Kidney (tissue), 22 donors: ENCODE measurements at places on chromosomes 2 and 18. TPM values are rescaled to one million over a fixed set of nuclear protein-coding genes. Genes with fewer than 3 reads are reported as not detected.

DNA sequence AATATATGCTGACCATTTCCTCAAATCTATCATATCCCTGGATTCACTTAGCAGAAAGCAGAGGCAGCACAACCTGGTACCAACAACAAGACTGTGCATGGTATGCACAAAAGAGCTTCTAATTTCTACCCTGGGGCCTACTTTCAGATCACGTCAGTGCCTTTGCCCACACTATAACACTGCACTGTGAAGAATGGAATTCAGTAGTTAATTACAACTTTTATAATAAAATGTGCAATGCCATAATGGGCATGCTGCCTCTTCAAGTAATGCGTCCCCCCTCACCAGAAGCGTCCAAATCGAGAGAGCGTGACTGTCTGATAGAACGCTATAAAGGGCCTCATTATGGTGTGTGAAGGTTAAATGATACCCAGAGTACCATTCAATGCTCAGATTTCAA lies 328.1 kb upstream of the PKDCC start:
- DNase-seq: no peak
- H3K36me3 ChIP-seq: no peaks in the 10 kb centered on the region
- peak overlapping the region; percentile 49 for H3K4me3 ChIP-seq

GRCh38 chr2:204538182-204539018 lies 6.9 kb upstream of the PARD3B start:
- H3K27me3 ChIP-seq: no peaks in the 10 kb centered on the region
- H3K36me3 ChIP-seq: no peaks in the 10 kb centered on the region
- H3K27ac ChIP-seq: no peak overlapping the region
- DNase-seq: no peak
- no peaks in the 10 kb centered on the region for H3K4me1 ChIP-seq

GRCh38 chr2:27356056-27356381 lies 545 bp downstream of the GTF3C2 start:
- peak overlapping the region; percentile 87 for H3K27ac ChIP-seq
- no peak for DNase-seq
- peak overlapping the region; percentile 93 for H3K4me3 ChIP-seq
- H3K27me3 ChIP-seq: no peaks in the 10 kb centered on the region

DNA sequence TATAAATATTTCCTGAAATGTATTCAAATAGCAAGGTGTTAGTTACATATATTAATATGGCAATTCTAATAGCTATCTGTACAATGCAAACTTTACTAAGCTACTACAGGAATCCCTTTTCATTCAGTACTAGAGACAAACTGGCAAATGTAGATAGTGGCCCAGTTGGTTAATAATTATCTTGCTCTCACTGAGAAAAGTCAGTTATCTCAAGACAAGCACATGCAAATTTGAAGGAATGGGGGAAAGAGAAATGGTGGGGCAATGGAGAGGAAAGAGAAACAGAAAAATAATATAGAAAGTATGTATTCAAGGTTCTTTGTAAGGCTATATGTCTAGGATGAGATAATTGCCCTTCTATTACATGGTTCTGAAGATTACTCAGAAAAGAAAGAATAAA lies 280.0 kb downstream of the FIGN start:
- no peaks in the 10 kb centered on the region for H3K27me3 ChIP-seq
- H3K27ac ChIP-seq: no peak overlapping the region
- H3K4me1 ChIP-seq: no peaks in the 10 kb centered on the region
- no peak overlapping the region for H3K4me3 ChIP-seq
- no peak for DNase-seq

DNA sequence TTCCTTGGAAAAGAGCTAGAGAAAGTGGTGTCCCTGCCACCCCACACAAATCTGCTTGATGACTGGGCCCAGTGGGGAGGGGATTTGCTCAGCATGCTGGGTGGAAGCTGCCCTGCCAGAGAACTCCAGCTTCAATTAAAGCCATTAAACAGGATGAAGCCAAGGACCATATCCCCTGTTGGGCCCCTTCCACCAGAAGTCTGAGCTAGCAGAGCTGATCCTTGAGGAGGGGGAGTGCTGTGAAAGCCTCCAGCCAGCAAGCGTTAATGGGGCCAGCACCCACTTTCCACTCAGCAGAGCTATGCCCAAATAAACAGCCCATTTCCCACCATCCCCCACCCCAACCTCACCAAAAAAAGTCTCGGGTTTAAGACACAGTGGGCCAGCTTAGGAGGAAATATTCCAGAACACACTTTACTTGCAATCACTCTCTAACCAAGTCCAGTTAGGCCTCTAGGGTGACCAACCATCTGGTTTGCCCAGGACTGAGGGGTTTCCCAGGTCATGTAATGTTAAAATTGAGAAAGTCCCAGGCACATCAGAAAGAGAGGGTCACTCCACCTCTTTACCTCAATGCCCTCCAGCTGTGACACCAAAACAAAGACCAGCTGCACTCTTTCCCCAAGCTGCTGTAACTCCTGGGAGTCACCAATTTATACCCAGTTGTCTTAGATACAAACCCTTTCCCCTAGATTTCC lies 132.3 kb downstream of the FOXI3 start:
- peak; percentile 61 for DNase-seq
- no peak overlapping the region for H3K4me3 ChIP-seq
- no peaks in the 10 kb centered on the region for H3K4me1 ChIP-seq

DNA sequence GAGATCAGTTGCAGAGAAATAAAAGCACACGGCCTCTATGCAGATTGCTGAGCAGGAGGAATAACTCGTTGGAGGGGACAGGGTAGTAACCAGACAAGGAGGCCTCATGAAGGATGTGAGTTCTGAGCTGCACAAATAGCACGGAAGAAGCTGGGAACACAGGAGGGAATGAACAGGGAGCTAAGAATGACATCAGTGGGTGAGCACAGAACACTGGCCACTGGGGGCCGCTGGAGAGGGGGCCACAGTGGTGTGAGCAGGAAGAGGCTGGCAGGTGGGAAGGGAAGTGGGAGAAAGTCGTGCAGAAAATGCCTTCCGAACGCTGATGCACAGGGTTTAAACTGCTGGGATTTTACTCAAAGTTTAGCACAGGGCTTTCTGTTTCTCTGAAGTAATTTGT lies 61.0 kb downstream of the ZAP70 start:
- peaks cover 24% of the 10 kb centered on the region for H3K36me3 ChIP-seq
- no peaks in the 10 kb centered on the region for H3K27me3 ChIP-seq
- no peak for DNase-seq
- H3K4me1 ChIP-seq: no peaks in the 10 kb centered on the region
- no peak overlapping the region for H3K4me3 ChIP-seq

DNA sequence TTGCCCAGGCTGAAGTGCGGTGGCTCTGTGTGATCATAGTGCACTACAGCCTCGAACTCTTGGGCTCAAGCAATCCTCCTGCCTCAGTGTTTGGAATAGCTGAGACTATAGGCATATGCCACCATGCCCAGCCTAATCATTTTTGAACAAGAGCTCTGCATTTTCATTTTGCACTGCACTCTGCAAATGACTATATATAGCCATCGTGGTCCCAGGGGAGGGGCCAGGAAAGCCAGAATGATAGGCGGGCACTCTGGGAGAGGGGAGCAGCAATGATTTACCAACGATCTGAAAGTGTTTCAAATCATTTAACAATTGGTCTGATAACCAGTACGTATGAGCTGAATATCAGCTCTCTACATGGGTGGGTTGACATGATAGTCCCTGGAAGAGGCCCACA lies 22.3 kb upstream of the ST3GAL5 start:
- H3K27me3 ChIP-seq: no peaks in the 10 kb centered on the region
- H3K4me1 ChIP-seq: no peaks in the 10 kb centered on the region
- H3K27ac ChIP-seq: no peak overlapping the region
- H3K4me3 ChIP-seq: no peak overlapping the region

DNA sequence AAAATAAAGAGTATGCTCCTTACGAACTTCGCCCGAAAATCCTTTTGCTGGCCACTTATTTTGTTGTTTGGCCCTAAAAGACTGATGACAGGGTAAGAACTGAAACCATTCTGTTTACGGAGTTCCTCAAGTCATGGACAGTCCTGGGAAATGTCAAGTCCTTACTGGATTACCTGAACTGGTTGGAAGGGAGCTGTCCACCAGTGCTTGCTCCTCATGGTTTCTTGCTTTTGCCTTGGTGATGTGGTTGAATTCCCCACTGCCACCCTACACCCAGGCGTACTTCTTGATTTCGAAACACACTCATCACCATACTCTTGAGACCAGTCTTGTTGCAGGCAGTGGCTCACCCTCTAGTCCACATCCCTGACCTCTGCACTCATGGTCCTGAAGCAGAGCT lies 49.1 kb upstream of the CHMP1B start:
- DNase-seq: no peak
- no peak overlapping the region for H3K27ac ChIP-seq
- no peak overlapping the region for H3K4me3 ChIP-seq

- H3K36me3 ChIP-seq: no peaks in the 10 kb centered on the region
- peak; percentile 60 for DNase-seq
- H3K4me3 ChIP-seq: no peak overlapping the region
- no peaks in the 10 kb centered on the region for H3K27me3 ChIP-seq
- H3K4me1 ChIP-seq: no peaks in the 10 kb centered on the region
- no peak overlapping the region for H3K27ac ChIP-seq
These were observed 121.6 kb downstream of the VAPA start for GRCh38 chr18:10035281-10035991.

- H3K4me1 ChIP-seq: no peaks in the 10 kb centered on the region
- DNase-seq: no peak
- H3K4me3 ChIP-seq: no peak overlapping the region
- H3K36me3 ChIP-seq: no peaks in the 10 kb centered on the region
- H3K27me3 ChIP-seq: no peaks in the 10 kb centered on the region
These were observed 119.0 kb downstream of the CERS6 start for GRCh38 chr2:168574856-168575630.

DNA sequence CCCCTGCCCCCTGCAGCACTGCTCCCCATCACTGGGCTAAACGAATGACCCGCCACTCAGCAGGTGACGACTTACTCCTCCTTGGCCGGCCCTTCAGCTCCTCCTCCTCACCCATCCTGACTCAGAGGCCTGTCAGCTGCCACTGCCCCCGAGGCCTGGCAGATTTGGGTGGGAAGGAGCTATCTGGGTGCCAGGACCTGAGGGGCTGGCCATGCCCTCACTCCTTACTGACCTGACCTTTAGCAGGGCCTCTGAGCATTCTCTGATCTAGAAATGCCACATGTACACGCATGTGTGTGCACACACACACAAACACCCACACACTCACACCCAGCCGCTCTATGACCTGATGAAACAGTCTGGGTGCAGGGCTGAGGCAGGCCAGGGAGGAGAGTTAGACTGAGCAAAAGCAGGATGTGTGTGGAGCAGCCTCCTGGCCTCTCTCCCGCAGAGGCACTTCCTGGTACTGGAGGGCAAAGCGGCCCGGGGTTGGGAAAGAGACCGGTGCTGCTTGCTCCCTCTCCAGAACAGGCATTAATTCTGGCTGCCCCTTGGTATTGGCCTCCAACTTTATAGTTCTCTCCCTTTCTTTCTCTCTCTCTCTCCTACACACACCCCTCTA lies 68.0 kb downstream of the ZFP36L2 start:
- no peak overlapping the region for H3K4me3 ChIP-seq
- no peaks in the 10 kb centered on the region for H3K36me3 ChIP-seq
- no peaks in the 10 kb centered on the region for H3K4me1 ChIP-seq
- DNase-seq: peak; percentile 72

GRCh38 chr2:198706476-198707082 lies 751.2 kb downstream of the SATB2 start:
- no peak overlapping the region for H3K4me3 ChIP-seq
- no peak overlapping the region for H3K27ac ChIP-seq
- H3K36me3 ChIP-seq: no peaks in the 10 kb centered on the region
- no peak for DNase-seq

DNA sequence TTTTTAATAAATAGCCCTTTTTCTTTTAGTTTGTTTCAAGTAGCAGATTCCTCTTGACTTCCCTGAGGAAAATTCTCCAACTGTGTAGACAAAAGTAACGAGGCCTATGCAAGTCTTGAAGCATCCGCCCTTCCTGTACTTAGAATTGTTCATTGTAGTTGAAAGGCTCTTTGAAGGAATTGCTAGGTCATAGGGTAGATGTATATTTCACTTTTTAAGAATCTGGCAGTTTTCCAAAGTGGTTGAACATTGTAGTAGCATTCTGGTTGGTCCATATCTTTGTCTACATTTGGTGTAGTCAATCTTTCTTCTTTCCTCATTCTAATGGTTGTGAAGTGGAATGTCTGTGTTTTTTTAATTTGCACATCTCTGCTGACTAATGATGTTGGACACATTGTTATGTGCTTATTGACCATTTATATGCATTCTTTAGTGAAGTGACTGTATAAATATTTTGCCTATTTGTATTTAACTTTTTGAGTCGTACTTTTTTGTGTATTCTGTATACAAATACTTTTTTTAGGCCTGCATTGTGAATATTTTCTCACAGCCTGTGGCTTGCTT lies 5.6 kb upstream of the SERPINB11 start:
- no peak overlapping the region for H3K27ac ChIP-seq
- H3K36me3 ChIP-seq: no peaks in the 10 kb centered on the region
- H3K27me3 ChIP-seq: no peaks in the 10 kb centered on the region
- no peak overlapping the region for H3K4me3 ChIP-seq
- DNase-seq: no peak
- H3K4me1 ChIP-seq: no peaks in the 10 kb centered on the region

- no peaks in the 10 kb centered on the region for H3K4me1 ChIP-seq
- H3K4me3 ChIP-seq: no peak overlapping the region
- H3K27ac ChIP-seq: peak overlapping the region; percentile 73
- H3K27me3 ChIP-seq: no peaks in the 10 kb centered on the region
- no peak for DNase-seq
These were observed 346.0 kb downstream of the ARHGAP15 start for GRCh38 chr2:143475041-143475776.

- H3K27me3 ChIP-seq: no peaks in the 10 kb centered on the region
- no peaks in the 10 kb centered on the region for H3K4me1 ChIP-seq
- no peak overlapping the region for H3K4me3 ChIP-seq
- DNase-seq: no peak
- H3K27ac ChIP-seq: no peak overlapping the region
These were observed 52.5 kb upstream of the CTDP1 start for GRCh38 chr18:79626905-79627749.

GRCh38 chr2:52128081-52128480 lies 1096.1 kb upstream of the NRXN1 start:
- no peak overlapping the region for H3K27ac ChIP-seq
- H3K4me3 ChIP-seq: no peak overlapping the region
- no peaks in the 10 kb centered on the region for H3K36me3 ChIP-seq
- no peaks in the 10 kb centered on the region for H3K27me3 ChIP-seq
- H3K4me1 ChIP-seq: no peaks in the 10 kb centered on the region

DNA sequence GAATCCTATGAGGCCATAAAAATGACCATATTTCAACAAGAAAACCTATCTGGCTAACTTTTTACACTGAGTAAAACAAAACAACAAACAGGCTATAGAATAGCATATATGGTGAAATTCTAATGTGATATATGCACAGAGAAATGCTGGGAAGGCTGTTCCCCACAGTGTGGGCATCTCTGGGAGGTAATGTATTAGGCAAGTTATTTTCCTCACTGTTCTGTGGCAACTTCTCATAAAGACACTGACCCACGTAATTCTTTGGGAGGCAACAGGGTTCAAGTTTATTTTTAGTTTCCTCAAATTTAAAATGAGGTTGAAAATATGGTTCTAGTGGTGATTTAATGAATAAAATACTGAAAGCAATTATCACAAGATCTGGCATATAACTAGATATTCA lies 46.7 kb downstream of the RNU4ATAC start:
- no peaks in the 10 kb centered on the region for H3K4me1 ChIP-seq
- no peak overlapping the region for H3K27ac ChIP-seq
- no peaks in the 10 kb centered on the region for H3K27me3 ChIP-seq
- no peak overlapping the region for H3K4me3 ChIP-seq
- no peaks in the 10 kb centered on the region for H3K36me3 ChIP-seq

Gene TMEFF2
- polyA plus RNA-seq: not detected

Gene SLC25A52
- polyA plus RNA-seq: not detected

Gene SLC14A1
- polyA plus RNA-seq: 15.3 TPM

Gene LINC00305
- not detected for polyA plus RNA-seq

Gene ANKRD62
- polyA plus RNA-seq: not detected

Gene LYG1
- 35.0 TPM for polyA plus RNA-seq

Gene SNTG2
- polyA plus RNA-seq: not detected

Gene RNASEH1
- 6.8 TPM for polyA plus RNA-seq

Gene SGO2
- polyA plus RNA-seq: 0.69 TPM

Gene SERPINB12
- polyA plus RNA-seq: not detected

Gene TTR
- 4.4 TPM for polyA plus RNA-seq

Gene PRKAG3
- not detected for polyA plus RNA-seq
